GM20000 (cell line): ENCODE measurements at places on chromosomes 11 and 22.

GRCh38 chr11:119108146-119108856 lies 1.2 kb downstream of the C2CD2L start:
- DNase-seq, result peak; percentile 58

DNA sequence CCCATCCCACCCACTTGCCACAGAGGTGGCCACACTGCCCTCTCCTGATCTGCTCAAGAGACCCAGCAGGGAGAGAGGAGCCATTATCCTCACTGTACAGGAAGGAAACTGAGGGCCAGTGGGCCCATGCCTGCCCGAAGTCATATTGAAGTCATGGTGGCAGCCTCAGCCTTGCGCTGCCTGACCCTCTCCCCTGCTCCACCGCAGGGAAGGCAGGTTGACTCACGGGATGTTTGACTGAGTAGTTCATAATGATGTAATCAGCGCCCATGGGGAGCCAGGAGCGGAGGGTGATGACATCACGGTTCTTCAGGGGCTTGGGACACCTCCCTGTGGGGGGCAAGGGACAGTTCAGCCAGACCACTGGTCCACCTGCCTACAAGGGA lies 6.1 kb upstream of the ARAP1 start:
- DNase-seq, result no peak

- peak; percentile 61 for DNase-seq
These were observed 29.6 kb downstream of the DHCR7 start for GRCh38 chr11:71418643-71419042.

- no peak for DNase-seq
These were observed 696 bp upstream of the MARK2 start for GRCh38 chr11:63838150-63838677.

DNA sequence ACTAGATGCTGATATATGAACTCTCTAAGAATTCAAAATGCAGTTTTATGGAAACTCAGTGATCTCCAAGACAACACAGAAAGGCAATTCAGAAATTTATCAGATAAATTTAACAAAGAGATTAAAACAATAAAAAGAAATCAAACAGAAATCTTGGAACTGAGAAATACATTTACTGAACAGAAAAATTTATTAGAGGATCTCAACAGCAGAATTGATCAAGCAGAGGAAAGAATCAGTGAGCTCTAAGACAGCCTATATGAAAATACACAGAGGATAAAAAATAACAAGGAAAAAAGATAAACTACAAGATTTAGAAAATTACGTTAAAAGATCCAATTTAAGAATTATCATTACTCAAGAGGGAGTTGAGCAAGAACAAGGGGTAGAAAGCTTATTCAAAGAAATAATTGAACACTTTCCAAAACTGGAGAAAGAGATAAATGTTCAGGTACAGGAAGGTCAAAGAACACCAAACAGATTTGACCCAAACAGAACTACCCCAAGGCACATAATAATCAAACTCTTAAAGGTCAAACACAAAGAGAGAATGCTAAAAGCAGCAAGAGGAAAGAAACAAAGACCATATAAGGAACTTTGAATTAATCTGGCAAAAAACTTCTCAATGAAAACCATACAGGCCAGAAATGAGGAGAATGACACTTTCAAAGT lies 103.1 kb downstream of the APIP start:
- no peak for DNase-seq

DNA sequence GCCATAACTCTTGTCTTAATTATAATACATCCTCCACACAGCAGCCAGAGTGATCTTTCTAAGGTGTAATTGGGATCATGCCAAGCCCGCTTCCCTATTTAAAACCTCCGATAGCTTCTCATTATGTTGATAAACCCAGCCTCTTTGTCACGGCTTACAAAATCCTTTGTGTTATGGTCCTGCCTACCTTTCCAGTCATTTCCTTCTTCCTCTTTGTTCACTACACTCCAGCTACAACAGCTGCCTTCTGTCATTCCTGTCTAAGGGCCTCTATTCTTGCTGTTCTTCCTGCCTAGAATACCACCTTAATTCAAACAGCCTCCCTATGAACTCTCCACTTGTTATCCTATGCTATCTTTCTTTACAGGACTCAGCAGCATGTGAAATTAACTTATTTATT lies 70.6 kb upstream of the CAPRIN1 start:
- DNase-seq, result no peak

GRCh38 chr11:42075180-42075579 lies 615.7 kb upstream of the LRRC4C start:
- DNase-seq, result no peak

DNA sequence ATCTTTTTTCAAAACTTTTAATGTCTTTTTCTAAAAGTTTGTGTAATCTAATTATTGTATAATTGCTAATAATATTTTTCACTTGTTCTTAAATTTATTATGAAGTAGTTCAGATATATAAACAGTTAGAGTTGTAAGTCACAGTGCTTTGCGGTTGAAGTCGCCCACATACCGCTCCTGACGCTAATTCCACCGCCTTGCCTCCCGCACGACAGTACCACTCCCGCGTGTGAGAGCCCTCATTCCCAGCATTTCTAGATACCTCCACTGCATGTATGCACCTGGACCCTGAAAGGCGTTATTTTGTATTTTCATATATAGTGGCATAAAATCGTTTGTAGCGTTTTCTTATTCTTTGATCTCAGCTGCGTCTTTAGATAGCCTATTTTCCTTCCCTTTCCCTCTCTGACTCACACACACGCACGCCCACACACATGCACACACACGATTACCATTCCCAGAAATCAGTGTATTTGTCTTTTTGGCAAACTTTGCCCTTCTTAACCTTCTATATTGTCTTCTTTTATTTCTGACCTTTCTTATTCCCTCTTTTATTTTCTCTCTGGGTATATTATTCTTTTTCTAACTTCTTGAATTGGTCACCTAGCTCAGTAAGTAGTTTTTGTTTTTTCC lies 56.4 kb upstream of the PITPNB start:
- no peak for DNase-seq
